ENCODE measurements at places on chromosomes 11 and 22.
A peak's percentile ranks its signal among the peaks of the same experiment; 100 is the strongest.

DNA sequence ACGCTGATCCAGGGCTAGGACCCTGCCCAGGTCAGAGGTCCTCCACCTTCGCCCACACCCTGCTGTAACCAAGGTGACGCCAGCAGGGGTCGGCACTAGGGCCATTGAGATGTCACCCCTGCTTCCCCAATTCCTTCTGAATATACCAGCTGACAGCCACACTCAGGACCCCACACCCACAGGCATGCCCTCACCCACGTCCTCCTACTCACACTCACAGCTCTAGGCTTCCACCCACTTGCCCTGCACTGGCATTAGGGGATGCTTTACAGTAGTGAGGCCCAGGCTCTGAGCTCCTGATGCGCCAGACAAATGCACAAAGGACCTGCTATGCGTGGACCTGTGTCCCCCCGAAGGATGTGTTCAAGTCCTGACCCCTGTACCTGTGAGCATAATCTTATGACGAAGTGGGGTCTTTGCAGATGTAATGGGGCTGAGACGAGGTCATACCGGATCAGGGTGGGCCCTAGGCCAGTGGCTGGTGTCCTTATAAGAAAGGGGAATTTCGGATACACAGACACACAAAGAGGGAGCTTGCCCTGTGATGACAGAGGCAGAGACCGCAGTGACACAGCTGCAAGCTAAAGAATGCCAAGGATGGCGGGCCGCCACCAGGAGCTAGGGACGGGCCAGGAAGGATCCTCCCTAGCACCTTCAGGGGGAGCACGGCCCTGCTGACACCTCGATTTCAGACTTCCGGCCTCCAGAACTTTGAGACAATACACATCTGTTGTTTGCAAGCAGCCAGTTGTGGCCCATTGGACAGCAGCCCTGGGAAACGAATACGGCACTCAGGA is 11.2 kb downstream of the WNT11 start:
- DNase-seq, result no peak

DNA sequence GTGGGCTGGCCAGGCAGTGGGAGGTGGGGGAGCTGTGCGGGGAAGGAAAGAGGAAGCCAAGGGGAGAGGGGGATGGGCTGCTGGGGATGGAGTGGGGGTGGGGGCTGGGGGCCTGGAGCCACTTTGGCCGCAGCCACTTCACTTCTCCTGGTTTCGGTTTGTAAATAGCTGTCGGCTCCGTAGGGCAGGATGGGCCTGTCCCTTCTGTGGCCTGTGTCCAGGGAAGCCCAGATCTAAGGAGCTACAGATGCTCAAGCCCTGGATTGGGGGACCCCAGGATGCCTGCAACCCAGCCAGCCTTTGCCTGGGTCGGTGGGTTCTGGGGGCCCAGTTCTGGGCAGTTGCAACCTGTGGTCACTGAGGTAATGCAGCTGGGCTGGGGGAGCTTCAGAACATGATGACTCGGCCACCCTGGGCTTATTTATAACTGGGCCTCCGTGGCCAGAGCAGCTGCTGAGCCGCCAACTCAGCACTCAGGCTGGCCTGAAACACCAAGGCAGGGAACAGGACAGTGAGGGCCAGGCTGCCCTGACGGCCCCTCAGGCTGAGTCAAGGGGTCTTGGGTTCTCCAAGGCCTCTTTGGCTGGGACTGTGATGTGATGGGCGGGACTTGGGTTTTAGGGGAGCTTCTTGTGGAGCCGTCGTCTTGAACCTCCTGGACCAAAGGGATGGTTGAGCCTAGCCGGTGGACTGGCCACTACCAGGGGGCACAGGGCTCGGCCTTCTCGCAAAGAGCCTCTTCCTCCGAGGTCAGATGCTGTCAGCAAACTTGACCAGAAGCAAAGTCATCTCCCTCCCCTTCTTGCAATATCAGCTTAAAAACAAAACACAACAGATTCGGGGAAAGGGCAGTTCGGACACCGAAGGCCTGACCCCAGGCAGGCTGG is 15.0 kb upstream of the SLC39A13 start:
- peak; percentile 81 for DNase-seq

GRCh38 chr11:68649851-68650555 is 34.3 kb upstream of the GAL start:
- no peak for DNase-seq

DNA sequence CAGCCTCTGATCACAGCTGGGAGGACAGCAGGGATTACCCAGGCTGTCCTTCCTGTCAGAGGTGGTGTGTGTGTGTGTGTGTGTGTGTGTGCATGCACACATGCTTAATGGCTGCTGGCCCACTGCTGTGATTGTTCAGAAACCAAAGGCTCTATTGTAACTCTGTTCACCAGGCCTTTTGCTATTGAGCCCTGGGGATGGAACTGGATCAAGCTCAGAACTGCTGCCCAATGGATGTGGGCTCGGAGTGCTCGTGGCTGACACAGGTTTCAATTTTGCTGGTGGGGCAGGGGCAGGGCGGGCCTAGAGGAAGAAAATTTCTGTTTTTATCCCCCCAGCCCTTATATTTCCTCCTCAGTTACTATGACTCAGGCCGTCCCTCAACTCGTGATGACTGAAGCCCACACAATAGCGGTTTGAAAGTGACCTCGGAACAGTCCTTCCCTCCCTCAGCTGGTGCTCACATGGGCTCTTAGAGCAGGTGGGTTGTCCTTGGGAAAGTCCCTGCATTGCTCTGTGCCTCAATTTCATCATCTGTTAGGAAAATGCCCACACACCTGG is 359.3 kb downstream of the TENM4 start:
- no peak for DNase-seq

- no peak for DNase-seq
Measured at GRCh38 chr22:40764763-40765441, 54.2 kb downstream of the SLC25A17 start.

DNA sequence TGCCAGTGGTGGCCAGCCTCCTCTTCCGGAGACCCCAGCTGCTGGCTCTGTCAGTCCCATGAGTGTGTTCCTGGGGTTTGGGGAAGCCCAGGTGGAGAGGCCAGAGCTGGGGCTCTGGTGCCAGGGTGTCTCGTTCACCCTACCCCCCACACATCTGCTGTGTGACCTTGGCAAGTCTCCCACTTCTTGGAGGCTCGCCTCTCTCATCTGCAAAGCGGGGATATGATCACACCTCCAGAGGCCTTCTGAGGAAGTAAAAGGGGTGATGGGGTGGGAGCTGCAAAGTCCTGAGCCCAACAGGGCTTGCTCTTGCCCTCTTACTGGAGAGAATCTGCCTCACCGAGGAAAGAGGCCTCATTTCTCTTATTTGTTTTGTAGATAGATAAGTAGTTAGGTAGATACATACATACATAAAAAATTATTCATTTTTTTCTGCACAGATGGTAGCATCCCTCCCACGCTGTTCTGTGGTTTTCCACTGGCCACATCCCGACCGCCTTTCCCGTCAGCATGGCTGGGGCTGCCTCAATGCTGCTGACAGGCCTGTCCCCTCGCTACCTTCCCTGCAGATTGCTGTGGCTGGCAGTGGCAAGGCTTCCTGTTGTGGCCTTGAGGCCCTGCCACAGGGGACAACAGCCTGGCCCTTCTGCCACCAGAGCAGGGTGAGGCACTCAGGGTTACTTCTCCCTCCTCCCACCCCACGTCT is 23.9 kb downstream of the MYO7A start:
- DNase-seq, result no peak

DNA sequence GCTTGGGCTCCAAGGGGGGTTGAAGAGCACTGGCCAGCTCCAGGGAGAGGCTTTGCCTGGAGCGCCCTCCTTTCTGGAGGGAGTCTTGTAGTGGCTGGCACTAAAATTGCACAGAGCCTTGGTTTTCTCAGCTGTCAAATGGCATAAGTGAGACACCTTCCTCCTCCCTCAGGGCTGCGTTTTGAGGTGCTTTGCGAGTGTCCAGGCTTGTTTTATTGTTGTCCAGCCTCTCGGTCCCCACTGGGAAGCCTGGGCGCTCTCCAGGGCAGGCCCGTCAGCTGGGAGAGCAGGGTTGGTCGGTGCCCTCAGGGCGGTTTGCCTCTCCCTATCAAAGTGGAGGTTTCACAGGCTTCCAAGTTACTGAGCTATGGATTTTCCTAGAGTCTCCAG is 149.3 kb upstream of the B3GAT1 start:
- DNase-seq, result no peak

DNA sequence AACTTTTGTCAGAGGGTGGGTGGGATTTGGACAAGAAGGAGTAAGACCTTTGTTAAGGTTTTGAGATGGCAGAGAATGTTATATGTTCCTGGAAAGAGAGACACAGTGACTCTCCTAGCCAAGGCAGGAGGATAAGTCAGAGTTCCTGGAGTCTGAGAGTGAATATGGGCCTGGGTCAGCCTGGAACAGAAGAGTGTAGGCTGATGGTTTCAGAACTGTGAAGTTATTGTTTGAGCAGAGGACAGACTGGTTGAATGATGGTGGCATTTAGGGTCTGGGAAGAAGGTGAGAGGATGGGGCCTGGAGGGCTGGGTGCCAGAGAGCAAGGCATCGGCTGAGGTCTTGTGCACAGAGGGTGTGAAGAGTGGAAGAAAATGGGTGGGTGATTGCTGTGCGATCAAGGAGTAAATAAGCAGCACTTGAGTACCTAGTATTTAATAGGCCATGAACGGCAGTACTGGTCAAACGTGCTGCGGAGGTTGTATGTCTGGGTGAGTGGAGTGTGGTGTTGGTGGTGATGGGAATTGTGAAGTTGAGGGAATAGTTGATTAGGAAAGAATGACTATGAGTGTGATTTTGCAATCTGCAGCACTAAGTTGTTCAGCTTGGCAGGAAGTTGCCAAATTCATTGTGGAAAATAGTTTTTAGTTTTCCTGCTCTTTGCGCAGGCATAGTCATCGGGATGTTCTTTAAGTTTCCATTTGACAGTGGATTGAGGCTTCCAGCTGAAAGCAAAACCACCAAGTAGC is 1.8 kb downstream of the PANX1 start:
- DNase-seq, result no peak

DNA sequence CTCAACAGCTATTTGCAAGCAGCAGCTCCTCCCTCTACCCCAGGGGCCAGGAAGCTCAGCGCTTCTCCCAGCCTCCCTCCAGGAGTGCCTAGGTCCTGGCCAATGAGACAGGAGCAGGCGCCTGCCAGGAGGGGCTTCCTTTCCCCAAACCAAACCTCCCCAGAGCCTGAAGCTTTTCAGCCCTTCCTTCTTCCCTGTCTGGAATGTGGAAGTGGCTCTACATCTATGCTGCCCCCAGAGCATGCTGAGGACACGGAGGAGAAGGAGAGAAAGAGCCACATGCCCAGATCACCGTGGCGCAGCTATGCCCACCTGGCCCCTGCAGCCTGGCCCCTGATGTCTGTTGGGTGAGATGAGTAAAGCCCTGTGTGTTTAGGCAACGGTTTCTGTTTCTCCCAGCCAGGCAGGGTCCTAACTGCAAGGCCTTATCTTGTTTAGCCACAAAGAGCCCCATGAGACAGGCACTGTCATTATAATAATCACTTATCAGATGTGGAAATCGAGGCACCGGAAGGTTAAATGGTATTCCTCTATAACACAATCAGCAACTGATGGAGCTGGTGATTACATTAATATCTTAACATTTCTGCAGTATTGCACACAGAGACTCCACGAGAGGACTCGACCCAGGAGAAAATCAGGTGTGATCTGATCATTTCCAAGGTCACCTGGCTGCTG is 315.8 kb downstream of the CTTN start:
- DNase-seq, result no peak

- no peak for DNase-seq
Measured at GRCh38 chr22:22397875-22398524, 110.5 kb downstream of the ZNF280B start.

DNA sequence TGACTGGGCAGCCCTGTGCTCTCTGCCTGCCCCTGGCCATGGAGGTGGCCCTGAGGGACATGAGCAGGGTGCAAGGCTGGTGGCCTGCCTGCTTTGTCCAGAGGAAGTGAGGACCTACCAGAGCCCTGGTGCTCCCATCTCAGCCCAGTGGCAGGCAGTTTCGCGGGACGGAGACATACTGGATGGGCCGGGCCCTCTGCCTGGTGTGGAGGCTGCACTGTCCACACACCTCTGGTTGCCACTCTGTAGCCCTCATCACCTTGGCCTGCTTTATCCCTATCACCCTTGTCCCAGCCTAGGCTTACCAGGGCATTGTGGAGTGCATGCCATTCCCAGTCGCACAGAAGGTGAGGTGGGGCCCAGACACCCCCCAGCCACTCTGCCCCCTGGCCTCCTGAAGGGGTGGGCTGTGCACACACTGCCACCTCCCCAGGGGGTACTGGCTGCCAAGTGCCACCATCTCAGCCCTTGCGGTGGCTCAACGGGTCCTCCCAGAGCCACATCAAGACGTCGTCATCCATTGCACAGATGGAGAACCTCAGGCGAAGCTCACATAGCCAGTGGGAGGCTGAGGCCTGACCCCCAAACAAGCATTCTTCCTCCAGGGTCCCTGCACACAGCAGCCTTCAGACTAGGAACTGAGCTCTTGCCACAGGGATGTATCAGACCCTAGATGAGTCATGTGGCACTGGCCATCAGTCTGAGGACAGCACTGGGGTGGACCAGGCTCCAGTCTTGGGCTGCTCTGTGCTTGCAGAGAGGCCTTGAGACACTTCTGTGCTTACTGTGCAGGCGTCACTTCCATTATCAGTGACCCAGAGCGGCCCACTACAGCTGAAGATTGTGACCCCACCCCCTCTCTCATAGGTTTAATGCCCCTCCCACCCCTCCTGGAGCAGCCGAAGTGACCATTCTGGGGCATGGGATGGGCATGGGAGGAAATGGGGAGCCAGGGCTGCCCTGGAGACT is 176.1 kb downstream of the IGLL1 start:
- no peak for DNase-seq
